ENCODE measurements at places on chromosomes 7 and 10. TPM values are rescaled to one million over a fixed set of nuclear protein-coding genes. Genes with fewer than 3 reads are reported as not detected.
A peak's percentile ranks its signal among the peaks of the same experiment; 100 is the strongest.

PLA2G12B gene
- not detected for total RNA-seq

DNA sequence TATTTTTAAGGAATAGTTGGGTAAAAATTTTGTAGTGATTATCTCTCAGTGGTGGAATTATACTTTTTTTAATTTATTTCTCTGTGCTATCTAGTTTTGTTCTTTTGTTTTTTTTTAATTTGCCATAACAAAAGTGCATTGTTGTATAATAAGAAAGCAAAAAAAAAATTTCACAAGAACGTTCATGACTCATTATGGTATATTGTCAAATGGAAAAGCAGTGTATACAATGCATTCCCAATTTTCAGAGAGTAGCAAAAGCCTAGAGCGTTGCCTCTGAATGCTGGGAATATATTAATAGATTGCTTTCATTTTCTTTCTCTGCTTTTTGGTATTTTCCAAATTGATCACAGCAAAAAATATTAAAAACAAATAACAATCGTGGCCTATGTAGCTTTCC, 46.3 kb upstream of the GPAM start:
- no peak for DNase-seq

GRCh38 chr7:74478671-74479065, 25.0 kb downstream of the GTF2IRD1 start:
- no peak for DNase-seq

DNA sequence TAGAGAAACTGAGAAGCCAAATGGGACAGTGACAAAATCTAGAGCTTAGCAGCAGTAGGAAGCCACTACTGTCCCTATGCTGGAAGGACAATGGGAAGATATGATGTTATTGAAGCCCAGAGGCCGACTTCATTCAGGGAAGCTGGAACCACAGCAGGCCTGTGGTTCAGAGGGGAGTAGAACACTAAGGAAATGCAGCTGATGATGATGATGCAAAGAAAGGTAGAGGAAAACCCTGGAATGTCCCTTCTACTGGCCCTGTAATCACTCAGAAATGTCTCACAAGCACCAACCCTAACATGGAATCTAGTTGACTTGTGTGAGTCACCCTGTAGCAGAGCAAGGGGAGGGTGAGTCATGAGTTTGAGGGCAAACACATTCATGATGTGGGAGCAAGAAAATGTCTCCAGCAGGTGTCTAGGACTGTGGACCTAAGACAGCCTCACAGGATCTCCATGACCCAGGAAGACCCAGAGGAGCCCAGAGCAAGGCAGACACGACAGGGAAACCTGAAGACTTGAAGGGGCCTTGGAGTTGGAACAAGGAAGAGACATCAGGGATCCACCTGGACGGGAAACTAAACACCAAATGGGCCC, 37.0 kb upstream of the LRRC17 start:
- DNase-seq, result no peak

- DNase-seq, result no peak
These were observed 13.3 kb upstream of the ARHGAP21 start for GRCh38 chr10:24737001-24737400.

CRYGN gene
- total RNA-seq, result not detected

SLC13A4 gene
- total RNA-seq, result not detected

- no peak for DNase-seq
These were observed 620.4 kb downstream of the GALNT17 start for GRCh38 chr7:71752171-71752935.

GRCh38 chr7:40582539-40582938, 447.7 kb downstream of the SUGCT start:
- DNase-seq, result no peak

DNA sequence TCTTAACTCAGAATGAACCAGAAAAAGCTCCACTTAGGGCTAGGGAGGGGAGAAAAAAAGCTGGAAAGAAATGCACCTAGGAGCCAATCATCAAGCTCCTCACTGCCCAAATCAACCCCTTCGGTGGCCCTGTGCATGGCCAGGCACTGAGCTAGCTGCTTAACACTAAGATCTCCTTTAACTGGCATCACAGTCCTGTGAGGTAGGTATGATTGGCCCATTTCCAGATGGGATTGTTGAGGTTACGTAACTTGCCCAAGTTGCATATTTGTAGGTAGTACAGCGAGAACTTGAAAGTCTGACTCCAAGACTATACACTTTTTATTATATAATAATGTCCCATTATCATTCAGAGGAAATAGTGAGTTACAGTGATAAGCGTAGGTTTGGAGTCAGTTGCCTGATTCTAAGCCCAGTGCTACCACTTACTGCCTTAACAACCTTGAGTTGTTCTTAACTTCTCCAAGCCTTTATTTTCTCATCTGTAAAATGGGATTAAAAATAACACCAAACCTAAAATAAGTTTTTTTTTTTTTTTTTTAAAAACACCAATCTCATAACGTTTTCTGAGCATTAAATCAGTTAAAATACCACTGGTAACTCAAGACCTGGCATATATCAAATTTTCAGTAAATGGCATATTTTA, 37.2 kb upstream of the ACSL5 start:
- no peak for DNase-seq

GRCh38 chr10:37760817-37761216, 96.6 kb downstream of the ZNF248 start:
- no peak for DNase-seq

- DNase-seq, result no peak
These were observed 38.6 kb downstream of the SLC25A40 start for GRCh38 chr7:87837597-87837996.

DNA sequence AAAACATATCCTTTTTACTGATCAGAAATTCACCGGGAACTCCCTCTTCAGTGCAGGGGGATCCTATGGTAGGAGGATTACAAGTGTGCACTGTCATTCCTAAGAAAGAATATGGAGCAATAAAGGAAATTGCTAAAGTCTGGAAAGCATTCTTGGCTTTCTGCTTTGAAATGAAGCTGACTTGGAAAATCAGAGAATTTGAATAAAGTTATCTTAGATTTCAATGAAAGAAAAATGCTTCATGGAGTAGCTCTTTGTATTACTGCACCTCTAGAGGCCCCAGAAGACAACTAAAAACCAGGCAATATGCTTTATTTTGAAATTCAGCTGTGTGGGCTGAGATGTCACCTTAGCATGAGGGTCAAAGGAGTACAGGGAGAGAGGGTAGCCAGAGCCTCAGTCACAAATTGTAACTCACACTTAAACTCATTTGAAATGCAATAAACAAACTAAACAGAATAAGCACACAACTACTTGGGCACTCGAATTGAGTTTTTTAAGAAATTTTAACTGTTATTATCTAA, 102.5 kb downstream of the IMMP2L start:
- DNase-seq, result no peak

- no peak for DNase-seq
These were observed 35.8 kb downstream of the ADAM12 start for GRCh38 chr10:126352453-126352852.

DNA sequence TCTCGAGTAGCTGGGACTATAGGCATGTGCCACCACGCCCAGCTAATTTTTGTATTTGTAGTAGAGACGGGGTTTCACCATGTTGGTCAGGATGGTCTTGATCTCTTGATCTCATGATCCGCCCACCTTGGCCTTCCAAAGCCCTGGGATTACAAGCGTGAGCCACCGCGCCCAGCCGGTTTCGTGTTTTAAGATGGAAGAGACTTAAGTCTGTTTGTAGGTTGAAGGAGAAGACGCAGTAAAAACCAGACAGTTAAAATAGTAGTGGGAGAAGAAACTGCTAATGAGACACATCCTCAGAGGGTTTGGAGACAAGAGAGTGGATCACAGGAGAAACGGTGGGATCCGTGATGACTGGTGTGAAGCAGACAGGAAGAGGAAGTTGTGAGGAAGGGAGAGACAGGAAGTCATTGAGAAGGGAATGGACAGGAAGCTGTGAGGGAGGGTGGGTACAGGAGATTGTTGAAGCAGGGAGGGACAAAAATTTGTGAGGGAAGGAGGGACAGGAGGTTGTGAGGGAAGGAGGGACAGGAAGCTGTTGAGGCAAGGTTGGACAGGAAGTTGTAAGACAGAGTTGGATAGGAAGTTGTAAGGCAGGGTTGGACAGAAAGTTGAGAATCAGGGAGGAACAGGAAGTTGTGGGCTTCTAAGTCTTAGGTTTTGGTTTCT, 115.5 kb downstream of the WDFY4 start:
- no peak for DNase-seq

HOXA11 gene
- total RNA-seq, result not detected

LLCFC1 gene
- not detected for total RNA-seq

DNA sequence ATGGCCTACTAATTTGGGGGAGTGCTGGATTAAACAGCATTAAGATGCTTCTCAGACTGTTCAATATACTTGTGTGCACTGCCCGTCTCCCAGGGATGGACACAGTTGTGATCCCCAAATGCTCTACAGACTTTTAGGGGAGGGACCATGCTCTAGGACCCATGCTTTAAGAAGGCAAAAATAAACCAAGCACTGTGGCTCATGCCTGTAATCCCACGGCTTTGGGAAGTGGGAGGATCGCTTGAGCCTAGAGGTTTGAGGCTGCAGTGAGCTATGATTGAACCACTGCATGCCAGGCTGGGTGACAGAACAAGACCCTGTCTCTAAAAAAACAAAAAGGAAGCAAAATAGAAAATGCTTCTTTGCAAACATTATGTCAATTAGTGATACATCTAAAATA, 102.6 kb downstream of the VOPP1 start:
- no peak for DNase-seq

GRCh38 chr10:114499630-114500190, 95.4 kb upstream of the AFAP1L2 start:
- DNase-seq, result peak; percentile 37

- no peak for DNase-seq
These were observed 6.6 kb upstream of the ZYX start for GRCh38 chr7:143374561-143374960.

GRCh38 chr7:157442993-157443831, 106.4 kb downstream of the DNAJB6 start:
- DNase-seq, result no peak

DNA sequence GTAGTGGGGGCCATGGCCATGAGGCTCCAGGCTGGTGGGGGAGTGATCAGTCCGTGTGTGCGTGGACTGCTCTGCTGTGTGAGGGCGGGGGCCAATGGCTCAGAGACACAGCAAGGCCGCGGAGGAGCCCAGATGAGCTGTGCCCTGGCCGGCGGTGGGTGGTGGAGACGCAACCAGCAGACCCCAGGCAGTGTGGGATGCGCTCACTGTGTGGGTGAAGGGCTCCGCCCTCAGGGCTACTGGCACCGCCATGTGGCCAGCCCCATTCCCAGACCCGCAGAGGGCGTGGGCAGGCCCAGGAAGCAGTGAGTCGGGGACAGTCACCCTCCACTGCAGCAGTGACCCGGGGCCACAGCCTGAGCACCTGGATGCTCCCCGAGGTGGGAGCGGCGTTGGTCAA, 9.1 kb downstream of the NKX6-2 start:
- DNase-seq, result no peak

DNA sequence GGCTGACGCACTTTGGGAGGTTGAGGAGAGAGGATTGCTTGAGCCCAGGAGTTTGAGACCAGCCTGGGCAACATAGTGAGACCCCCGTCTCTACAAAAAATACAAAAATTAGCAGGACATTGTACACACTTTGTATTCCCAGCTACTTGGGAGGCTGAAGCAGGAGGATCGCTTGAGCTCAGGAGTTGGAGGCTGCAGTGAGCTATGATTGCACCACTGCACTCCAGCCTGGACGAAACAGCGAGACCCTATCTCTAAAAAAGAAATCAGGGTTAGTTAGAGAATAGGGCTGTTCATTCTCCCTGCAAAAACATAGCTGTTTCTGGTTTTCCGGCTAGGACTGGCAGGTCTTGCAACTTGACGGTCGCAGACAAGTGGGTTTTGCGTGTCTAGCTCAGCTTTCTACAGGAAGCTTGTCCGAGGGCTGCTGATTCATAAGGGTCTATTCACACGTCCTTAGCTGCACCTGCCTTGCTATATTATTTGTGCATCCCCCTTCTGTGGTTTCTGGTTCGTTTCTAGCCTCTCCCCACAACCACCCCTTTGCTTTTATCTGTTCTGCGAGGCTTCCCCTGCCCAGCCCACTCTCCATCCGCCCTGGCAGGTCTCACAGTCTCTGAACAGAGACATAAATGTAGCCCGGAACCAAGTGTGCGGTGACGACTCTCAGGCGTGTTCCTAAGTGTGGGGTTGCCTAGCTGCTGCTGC, 10.7 kb downstream of the AMZ1 start:
- DNase-seq, result peak; percentile 50

DNA sequence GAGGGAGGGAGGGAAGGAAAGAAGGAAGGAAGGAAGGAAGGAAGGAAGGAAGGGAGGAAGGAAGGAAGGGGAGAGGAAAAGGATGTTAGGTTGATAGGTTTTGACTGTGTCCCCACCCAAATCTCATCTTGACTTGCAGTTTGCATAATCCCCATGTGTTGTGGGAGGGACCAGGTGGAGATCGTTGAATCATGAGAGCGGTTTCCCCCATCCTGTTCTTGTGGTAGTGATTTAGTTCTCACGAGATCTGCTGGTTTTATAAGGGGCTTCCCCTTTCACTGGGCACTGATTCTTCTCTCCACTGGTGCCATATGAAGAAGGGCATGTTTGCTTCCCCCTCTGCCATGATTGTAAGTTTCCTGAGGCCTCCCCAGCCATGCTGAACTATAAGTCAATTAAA, 15.1 kb upstream of the NUDCD3 start:
- DNase-seq, result no peak

GRCh38 chr10:91579329-91579985, 53.4 kb downstream of the PPP1R3C start:
- DNase-seq, result no peak

GRCh38 chr10:4474829-4475228, 351.2 kb upstream of the AKR1E2 start:
- DNase-seq, result no peak

GRCh38 chr10:3271354-3272115, 99.0 kb upstream of the PITRM1 start:
- no peak for DNase-seq

DNA sequence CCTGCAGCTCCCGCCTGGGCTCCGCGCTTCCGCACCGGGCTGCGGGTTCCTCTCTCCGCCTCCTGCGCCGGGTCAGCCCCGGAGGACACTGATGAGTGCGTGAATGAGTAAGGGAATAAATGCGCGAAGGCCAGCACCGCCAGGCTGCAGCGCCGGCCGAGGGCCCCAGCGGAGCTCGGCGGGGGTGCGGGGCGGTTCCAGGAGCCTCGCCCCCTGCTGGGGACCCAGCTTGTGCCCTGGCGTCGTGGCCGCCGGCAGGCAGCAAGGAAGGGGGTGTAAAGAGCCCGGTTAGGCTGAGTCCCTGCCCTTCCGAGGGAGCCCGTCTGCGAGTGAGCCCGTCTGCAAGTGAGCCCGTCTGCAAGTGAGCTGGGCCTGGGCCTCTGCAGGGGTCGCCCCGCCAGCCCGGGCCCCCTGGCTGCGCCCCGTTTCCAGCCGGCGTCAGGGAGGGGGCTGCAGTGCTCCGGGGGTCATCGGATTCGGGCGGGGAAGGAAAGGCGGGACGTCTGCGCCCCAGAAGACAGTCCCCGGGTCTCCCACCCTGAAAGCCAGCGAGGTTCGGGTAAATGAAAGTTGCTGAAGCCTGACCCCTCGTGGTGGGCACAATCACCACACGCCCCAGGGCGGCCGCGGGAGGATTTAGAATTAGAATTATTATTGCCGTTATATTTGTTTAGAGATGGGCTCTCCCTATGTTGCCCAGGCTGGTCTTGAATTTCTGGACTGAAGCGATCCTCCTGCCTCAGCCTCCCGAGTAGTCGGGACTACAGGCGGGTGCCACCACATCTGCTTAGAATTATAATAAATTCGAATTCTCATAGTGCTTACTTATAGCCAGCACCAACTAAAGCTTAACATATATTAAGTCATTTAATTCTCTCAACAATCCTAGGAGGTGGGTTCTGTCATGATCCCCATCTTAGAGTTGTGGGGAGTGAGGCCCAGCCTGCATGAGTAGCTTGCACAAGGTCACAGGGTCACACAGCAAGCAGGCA, 8.6 kb upstream of the CRYGN start:
- peak; percentile 70 for DNase-seq

RSPH10B gene
- not detected for total RNA-seq

GRCh38 chr10:124074501-124075109, 18.8 kb downstream of the CHST15 start:
- DNase-seq, result no peak

BRAT1 gene
- total RNA-seq, result 31.7 TPM

All from activated B cell treated with CpG ODN at 0.5 μM for 24 hours (primary cell).